ENCODE measurements at places on chromosomes 1 and 21.

DNA sequence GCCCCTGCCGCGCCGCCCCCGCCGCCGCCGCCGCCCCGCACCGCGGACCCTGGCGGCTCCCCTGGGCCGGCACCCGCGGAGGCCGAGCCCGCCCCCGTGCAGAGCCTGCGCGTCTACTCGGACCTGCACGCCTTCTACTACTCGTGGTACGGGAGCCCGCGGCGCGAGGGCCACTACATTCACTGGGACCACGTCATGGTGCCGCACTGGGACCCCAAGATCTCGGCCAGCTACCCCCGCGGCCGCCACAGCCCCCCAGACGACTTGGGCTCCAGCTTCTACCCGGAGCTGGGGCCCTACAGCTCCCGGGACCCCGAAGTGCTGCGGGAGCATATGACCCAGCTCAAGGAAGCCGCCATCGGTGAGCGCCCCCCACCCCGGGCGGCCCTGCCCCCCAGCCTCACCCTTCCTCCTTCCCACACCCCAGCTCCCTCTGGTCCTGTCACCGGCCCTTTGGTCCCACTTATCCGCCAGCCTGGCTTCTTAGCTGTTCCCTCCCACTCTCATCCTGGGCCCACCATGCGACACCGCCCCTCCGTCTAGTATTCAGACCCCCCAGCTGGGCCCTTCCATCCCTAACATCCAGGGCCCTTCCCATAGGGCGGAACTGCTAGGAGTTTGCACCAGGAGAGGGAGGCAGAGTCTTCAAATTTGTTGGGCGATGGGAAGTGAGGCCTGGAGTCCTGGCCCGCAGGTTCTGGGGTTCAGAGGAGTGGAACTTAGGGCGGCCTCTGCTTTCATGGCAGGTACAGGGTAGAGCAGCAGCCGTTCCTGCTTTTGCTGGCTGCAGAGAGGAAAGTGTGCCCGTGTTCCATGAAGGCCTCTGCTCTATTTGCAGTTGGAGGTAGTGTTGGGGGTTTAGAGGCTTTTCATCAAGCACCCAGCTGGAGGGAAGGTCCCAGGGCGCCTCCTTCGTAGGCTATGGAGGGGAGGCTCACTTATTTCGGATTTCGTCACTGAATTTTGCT is 1.0 kb downstream of the MANEAL start:
- peak; percentile 21 for DNase-seq

DNA sequence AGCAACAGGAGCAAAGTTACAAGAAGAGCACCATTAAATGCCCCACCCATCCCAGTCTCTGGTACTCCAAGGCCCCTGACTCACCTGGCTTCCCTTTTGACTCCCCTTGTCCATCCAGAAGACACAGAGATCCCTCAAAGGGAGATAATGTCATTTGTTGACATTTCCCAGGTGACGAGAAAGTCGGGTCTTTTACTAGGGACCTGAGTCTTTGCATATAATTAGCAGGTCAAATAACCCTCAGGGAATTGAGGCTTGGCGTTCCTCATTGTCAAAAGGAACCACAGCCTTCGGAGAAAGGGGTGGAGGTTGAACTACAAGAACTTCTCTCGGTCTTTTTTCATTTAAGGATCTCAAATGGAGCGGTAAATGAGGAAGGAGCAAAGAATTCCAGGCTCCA is 133.2 kb downstream of the PROX1 start:
- DNase-seq, result no peak

DNA sequence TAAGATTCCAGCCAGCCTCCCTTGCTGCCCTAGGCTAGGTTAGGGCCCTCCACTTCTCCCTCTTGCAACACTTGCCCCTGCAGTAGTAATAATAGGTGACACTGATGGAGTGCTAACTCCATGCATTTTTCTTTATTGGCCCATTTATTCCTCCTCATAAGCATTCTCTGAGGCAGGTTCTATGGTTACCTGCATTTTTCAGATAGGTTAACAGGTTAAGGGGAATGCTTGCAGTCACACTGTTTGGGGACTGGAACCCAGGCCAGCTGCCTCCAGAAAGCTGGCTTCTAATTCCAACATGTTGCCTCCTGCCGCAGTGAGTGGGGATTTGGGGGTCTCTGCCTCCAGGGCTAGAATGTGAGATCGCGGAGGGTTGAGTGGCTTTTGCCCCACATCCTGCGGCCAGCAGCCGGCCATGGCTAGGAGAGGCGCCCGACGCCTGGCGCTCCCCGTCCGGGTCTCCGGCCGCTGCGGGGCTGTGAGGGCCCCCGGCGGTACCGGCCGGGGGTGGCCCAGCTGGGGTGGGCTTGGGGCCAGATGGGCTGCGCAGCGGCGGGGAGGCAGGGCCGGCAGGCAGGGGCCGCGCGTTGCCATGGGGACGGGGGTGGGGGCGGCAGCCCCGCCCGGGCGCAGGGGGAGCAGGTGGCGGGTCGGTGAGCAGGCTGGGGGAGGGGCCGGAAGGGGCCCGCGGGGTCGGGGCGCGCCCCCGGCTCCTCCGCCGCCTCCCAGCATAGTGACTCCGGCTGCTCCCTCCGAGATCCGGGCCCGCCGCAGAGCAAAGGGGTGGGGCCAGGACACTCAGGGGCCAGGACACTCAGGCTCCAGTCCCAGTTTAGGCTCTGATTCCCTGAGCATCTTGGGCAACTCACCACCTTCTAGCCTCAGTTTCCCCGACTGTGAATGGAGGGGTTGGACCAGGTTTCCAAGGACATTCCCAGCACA is 68.4 kb upstream of the SSBP3 start:
- DNase-seq, result no peak

GRCh38 chr1:43524804-43525203 is 5.9 kb upstream of the PTPRF start:
- DNase-seq, result no peak

DNA sequence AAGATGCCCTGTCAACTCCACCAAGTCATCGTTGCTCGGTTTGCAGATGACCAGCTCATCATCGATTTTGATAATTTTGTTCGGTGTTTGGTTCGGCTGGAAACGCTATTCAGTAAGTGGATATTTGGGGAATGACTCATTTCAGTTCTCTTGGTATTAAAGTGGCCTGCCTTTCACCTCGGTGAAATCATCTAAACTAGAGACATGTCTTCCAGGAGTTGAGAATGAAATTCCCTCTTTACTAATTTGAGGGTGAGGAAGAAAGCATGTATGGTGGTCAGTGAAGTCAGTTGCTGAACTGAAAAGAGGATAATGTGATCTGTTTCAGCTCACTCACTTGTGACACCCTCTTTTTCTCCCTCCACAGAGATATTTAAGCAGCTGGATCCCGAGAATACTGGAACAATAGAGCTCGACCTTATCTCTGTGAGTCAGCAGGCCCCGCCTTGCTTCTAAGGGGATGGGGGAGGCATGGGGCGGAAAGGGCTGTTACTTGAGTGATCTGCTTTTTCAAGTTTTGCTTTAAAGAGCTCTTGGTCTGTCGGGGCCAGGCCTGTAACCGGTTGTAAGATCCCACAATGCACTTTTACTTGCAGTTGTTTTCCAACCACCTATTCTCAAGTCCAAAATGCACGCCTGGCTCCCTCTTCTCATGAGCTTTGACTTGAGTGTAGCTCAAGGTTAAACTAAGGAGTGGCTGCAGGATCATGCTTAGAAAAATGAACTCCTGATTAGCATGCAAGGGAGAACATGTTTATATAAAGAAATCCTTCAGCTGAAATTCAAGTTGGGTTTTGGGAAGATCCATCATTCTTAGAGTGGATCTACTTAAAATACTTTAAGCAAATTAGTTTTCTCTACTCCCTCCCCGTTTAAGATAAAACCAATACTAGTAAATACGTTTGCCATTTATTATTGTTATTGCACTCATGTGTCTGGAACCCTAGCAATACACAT is 59.8 kb downstream of the CAPN2 start:
- DNase-seq, result peak; percentile 44

DNA sequence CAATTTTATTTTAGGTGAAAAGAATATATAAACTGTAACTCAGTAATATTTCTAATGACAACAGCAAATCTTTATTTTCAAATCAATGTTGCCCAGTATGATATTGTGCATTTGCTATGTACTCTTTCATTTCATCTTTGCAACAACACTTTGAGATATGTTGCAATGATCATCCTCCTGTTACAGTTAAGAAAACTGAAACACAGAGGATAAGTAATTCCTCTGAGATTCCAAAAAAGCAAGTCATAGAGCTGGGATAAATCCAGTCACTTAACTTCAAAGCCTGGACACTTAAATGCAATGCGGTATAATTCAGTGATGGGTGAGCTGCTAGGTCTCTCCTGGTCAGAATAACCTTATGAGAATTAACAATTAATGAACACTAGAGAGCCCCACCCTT is 48.6 kb upstream of the EXO1 start:
- DNase-seq, result no peak

DNA sequence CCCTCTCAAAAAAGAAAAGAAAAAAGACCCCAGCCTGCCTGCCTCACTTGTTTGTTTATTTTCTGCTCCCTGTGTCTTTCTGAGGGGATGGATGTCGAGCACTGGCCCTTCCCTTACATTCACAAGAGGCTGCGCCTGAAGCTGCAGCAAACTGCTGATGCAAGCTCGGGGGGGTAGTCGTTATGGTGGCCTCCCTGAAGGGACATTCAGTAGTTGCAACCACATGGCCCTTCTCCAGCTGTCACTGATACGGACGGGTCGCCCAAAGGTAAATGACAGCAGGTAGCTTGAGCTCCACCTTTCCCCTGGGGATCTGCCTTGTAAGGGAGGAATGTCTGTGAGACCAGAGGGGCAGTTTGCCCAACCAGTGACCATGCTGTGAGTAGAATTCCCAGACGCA is 17.7 kb downstream of the PLEKHM2 start:
- DNase-seq, result no peak

- DNase-seq, result no peak
These were observed 26.6 kb downstream of the PDE9A start for GRCh38 chr21:42680058-42680330.

DNA sequence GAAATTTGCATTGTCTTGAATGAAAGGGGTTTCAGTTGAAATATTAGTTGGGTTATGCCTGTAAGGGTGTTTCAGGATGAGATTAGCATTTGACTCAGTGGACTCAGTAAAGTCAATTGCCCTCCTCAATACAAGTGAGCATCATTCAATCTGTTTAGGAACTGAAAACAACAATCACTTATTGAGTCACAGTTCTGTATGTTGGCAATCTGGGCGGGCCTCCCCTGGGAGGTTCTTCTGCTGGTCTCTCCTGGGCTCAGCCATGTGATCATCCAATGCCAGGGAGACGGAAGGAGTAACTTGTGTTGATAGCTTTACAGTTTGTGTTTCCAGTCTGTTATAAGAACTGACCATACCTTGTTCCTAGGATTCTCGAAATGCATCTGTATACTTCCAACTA is 262.9 kb upstream of the RUNX1 start:
- DNase-seq, result no peak

- no peak for DNase-seq
These were observed 161.0 kb downstream of the TRIM33 start for GRCh38 chr1:114349891-114350605.

- DNase-seq, result no peak
These were observed 24.4 kb upstream of the AHCYL1 start for GRCh38 chr1:109959974-109960744.

DNA sequence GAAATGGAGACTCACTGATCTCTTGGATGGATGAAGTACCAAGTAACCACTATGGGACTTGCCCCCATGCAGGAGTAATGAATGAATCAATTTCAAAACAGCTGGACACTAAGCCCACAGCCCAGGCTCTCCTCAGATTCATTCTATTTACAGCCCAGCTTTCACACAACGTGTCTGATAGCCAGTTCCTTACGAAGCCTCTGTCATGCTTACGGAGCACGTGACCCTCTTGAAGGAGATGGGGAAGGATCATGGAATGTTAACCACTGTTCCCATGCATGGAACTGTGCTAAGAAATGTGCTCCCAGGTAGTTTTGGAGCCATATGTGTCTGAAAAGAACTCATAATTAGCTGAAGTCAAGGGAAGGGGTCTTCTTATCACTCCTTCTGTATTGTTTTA is 124.1 kb downstream of the KIF26B start:
- no peak for DNase-seq

DNA sequence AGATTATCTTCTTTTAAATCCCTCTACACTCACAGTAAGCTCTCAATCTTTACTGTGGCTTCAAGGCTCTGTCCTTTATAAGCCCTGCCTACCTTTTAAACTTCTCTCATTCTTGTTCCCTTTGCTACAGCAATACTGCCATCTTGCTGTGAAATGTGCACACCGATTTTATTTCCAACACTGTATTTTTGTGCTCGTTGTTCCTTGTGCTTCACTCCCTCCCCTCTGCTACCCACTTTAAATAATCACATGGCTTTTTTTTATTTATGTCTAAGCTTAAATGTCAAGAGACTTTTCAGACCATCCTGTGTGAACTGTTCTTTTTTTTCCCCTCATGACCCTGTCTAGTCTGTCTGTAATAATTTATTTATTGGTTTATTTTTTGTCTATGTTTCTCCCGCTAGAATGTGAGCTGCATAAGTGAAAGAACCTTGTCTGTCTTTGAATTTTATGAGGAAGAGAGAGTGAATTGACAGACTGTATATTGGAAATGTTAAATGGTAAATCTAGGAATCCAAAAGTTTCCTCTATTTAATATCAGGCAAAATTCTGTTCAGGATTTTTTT is 45.7 kb downstream of the ABCD3 start:
- DNase-seq, result peak; percentile 67

DNA sequence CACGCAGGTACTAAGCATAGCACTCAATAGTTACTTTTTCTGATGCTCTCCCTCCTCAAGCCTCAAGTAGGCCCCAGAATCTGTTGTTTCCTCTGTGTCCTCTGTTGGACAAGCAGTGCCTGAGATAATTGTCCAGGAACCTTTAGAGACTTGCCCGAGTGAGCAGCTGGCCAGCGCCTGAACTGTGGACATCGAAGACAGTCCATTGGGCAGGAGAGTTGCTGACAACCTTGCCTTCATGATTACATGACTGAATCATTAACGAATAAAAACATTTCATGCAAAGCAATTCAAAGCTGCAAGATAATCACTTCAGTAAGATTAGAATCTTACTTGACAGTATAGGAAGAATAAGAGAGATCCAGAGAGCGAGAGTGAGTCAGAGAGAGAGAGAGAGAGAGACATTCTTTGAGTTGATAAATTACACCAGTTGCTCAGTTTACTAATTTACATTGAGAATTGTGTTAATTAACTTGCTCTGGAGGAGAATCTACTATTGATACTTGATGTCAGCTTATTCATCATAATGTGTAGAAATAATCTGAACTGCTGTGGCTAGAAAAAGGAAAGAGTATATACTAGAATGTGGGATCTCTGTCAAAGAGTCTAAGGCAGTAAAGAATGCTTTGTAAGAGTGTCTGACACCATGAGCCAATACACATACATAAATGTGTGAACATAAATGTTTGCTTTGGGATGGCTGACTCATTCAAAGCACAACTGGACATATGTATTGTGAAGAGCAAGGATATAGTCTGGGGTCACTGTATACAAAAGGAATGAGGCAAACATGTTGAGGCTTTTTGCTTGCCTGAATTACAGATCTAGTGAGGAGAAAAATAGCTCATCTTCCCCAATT is 216.0 kb downstream of the ZNF326 start:
- no peak for DNase-seq
